Natural killer cell (primary cell): ENCODE measurements at places on chromosomes 5 and 9.

GRCh38 chr9:133528001-133528875 lies 3.5 kb upstream of the MYMK start:
- no peak for DNase-seq

DNA sequence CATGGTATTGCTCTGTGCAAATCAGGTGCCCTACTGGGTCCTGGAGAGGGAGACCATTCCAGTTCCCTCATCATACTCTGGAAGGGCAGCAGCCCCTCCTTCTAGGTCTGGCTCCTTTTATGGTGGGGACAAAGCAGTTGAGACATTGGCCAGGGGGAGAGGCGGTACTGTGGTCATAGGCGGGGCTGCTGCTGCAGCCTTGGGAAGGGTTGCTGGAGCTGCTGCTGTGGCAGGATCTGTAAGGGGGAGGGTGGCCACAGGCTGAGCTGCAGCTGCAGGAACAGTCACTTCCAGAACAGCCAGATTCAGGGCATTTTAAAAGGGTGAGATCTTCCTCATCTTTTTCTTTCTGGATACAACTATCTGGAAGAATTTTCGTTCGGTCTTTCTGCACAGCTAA lies 233.0 kb upstream of the SGCD start:
- no peak for DNase-seq

DNA sequence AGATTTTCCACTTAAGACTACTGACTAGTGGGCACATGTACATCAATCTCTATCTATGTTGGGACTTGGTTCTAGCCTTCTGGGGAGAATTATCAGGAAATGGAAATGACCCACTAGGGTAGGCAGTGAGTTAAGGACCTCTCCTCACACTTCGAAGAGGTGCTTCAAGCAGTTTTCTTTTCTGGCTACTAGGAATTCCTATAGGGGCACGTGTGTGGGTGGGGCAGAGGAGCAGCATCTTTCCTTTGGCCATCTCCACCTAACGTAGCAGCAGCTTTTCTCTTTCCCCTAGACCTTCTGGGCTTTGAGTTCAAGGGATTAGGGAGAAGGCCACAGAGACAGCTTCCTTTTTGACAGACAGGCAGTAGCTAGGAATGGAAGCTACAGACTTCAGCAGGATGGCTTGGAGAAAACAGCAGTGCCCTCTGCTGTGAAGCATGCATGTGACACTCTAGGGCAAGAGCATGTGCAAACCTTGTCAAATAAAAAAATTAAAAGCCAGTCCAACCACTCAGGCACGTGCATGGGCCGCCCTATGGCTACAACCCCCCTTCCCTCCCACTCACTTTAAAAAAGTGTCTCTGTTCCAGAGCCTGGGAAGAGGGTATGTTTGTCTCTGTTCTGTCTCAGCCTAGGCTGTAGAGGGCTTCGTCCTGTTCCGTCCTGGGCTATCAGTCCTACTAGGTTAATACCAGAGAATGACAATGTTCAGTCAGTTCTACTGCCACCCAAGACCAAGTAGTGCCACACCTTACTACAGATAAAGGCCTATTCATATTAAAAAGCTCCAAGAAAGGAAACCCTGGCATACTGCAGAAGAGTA lies 8.7 kb upstream of the GFRA3 start:
- DNase-seq, result no peak

- no peak for DNase-seq
These were observed 89.9 kb upstream of the FSD1L start for GRCh38 chr9:105357937-105358336.
